RCC 7860 (cell line): ENCODE measurements at places on chromosomes 13 and 19.
A peak's percentile ranks its signal among the peaks of the same experiment; 100 is the strongest.

DNA sequence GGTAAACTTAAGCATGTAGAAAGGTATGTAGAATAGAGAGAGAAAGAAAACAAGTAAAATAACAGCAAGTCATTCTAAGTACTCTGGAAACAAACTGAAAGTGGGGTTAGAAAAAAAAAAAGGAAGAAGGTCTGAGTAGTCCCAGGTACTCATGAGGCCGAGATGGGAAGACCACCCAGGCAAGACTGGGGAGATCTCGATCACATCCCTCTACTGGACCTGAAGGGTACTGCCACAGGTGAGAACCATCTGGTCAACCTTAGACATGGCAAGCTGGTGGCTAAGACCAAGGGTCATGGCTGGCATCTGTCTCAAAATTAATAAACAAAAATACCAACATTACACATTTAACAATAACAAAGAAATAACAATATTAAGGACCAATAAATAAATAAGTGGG is 36.3 kb upstream of the ZNF724 start:
- DNase-seq: no peak

- no peak for DNase-seq
Measured at GRCh38 chr13:74487091-74487722, 353.0 kb upstream of the KLF12 start.

DNA sequence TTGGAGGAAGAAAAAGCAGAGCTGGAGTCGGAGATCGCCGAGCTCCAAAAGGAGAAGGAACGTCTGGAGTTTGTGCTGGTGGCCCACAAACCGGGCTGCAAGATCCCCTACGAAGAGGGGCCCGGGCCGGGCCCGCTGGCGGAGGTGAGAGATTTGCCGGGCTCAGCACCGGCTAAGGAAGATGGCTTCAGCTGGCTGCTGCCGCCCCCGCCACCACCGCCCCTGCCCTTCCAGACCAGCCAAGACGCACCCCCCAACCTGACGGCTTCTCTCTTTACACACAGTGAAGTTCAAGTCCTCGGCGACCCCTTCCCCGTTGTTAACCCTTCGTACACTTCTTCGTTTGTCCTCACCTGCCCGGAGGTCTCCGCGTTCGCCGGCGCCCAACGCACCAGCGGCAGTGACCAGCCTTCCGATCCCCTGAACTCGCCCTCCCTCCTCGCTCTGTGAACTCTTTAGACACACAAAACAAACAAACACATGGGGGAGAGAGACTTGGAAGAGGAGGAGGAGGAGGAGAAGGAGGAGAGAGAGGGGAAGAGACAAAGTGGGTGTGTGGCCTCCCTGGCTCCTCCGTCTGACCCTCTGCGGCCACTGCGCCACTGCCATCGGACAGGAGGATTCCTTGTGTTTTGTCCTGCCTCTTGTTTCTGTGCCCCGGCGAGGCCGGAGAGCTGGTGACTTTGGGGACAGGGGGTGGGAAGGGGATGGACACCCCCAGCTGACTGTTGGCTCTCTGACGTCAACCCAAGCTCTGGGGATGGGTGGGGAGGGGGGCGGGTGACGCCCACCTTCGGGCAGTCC is 5.0 kb downstream of the FOSB start:
- DNase-seq: no peak

DNA sequence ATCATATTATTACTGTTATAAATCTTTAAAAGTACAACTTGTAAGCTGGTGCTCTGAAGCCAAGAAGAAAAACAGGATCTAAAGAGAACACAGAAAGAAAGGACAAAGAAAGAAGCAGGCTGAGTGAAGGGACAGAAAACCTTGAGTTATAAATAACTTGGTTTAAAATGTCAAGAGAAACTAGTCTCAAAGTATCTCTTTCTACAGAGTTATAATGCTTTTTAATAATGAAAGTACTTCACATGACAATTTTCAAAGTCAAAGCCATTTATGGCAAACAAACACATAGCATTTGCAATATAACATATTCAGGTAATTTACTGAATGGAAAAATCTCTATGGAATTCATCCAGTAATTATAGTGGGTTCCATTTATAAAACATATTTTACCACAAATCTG is 33.4 kb downstream of the CAB39L start:
- no peak for DNase-seq

GRCh38 chr13:31987535-31988170 is 43.9 kb upstream of the FRY start:
- no peak for DNase-seq

DNA sequence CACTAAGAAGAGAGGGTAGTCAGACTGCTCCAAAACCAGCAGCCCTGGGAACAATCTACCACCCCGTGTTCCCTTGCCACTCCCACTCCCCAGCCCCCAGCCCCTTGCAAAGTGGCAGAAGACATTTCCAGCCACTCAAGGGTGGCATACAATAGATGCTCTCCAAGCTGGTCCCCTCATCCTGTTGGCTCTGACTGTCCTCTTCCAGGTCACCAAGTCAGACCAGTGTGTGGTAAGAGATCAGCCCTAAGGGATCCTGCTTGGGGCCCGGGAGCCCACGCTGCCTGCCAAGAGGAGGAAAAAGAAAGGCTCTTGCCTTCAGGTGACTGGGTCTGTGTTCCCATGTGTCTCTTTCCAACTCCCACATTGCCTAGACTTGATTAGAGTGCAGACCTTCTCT is 25.0 kb downstream of the SERP2 start:
- no peak for DNase-seq

- DNase-seq: no peak
Measured at GRCh38 chr13:80753866-80754265, 412.9 kb upstream of the SPRY2 start.

DNA sequence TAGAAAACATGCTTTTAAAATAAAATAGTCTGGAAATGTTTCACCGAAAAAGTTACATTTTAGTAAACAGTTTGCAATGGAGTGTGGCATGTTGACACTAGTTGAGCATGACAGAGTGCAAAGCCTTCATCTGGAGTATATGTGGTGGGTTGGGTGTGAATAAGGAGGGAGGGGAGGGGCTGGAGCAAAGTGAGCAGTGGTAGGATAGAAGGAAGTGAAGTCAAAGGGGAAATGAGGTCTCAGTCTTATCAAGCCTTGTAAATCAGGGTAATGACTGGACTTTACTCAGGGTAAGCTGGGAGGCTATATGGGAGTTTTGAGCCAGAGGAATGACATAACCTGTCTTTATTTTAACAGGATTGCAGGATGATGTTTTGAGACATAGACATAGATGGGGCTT is 222.8 kb downstream of the PCDH20 start:
- DNase-seq: no peak

- DNase-seq: no peak
Measured at GRCh38 chr13:42781352-42781751, at the start of gene FAM216B. Gene FAM216B (plus strand): TSS chr13:42781584. CDS start chr13:42784068, 2,484 bp downstream.

DNA sequence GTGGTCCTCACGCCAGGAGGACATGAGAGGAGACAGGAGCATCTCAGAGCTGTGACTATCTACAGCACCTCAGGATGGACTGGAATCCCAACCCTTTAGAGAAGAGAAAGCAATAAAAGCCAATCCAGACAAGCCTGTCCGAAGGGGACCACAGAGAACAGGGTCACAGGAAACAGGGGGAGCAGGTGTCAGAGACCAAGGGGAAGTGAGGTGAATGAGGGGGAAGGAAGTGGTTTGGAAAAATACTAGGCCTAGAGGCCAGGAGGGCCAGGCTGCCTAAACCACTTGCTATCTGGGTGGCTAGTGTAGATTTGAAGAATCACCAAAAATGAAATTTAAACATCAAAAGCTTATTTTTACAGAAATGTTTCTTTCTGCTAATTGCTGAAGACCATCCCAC is 16.2 kb downstream of the TMTC4 start:
- no peak for DNase-seq

- DNase-seq: peak; percentile 57
Measured at GRCh38 chr13:21310220-21310619, 133.8 kb downstream of the MRPL57 start.

- no peak for DNase-seq
Measured at GRCh38 chr13:61685682-61686012, 270.0 kb upstream of the PCDH20 start.

- DNase-seq: no peak
Measured at GRCh38 chr19:51277112-51277511, 26.2 kb downstream of the SIGLECL1 start.

DNA sequence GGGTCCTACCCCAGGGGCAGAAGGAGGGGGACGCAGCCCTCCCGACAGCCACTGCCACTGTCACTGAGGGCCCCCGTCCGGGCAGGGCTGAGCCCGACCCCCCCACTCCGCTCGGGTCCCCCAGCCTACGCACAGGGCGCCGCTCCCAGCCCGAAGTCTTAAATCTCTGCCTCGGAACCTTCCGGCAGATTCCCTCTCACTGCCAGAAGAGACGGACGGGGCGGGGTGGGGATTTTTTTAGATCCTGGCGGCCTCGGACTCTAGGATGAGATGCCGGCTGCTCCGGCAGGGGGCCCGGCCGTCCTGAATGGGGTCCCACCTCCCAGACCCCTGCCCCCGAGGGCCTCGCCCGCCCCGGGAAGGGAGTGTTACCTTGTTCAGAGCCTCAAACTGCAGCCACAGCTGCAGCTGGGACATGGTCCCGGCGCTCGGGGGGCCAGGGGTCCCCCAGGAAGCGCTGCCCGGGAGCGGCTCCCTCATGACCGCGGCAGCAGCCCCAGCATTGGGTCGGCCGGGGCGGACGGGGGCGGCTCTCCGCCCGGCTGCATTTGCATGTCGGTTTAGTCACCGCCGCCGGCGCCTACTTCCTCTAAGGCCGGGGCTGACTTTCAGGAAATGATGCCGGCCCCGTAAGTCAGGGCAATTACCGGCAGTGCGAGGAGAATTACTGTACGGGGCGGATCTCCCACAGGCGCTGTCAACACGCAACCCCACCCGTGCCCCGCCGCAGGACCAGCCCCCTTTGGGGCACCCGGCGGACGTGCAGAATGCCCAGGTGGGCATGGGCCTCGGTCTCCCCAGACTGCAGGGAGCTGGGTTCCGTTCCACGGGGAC is 28.1 kb downstream of the GPX4 start:
- DNase-seq: no peak

- no peak for DNase-seq
Measured at GRCh38 chr19:18109733-18110608, 12.4 kb downstream of the MAST3 start.

DNA sequence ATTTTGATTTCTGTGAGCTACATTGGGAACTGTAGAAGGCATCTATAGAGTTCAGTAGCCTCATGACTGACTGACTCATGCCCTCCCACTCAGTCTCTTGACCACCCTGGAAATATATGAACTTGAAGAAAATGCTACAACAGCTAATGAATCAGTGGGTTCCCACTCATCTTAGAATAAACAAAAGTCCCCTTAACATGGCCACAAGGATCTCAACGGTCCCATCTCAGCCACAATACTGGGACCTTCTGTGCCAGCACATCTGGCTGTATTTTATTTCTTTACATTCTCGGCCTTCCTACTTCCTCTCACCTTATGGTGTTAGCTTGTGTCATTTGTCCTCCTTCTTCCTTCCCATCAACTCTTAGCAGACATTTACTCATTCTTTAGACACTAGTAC is 619.8 kb downstream of the DCT start:
- peak; percentile 37 for DNase-seq

- DNase-seq: no peak
Measured at GRCh38 chr19:1748115-1748872, 5.0 kb upstream of the ONECUT3 start.

- no peak for DNase-seq
Measured at GRCh38 chr13:50928659-50929462, 19.3 kb downstream of the RNASEH2B start.

GRCh38 chr13:35979361-35979951 is 151.7 kb downstream of the DCLK1 start:
- peak; percentile 57 for DNase-seq

GRCh38 chr13:79812070-79812850 is 331.3 kb downstream of the NDFIP2 start:
- no peak for DNase-seq

DNA sequence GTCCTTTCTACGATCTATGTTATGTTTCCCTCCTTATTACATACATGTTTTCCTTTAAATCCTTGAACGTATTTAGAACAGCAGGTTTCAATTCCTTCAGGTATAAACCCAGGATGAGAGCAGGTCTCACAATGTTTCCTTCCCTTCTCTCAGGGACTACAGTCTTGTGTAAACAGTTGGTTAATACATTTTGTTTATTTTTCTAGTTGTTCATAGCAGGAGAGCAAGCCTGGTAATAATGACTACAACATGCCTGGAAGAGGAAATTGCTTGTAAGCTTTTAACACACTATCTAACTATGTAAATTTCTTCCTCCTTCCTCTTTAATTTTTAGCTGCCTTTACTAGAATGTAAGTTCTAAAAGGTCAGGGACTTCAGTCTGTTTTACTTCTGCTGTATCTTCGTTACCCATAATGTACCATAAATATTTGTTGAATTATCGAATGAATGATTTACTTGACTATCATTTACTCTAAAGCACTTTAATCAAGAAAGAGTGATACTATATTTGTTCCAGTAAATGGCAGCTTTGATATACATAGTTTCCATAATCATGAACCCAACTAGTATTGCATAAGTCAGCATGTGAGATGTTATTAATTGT is 28.9 kb upstream of the TNFRSF19 start:
- no peak for DNase-seq

GRCh38 chr19:18317961-18318800 is 4.7 kb downstream of the LSM4 start:
- DNase-seq: no peak

DNA sequence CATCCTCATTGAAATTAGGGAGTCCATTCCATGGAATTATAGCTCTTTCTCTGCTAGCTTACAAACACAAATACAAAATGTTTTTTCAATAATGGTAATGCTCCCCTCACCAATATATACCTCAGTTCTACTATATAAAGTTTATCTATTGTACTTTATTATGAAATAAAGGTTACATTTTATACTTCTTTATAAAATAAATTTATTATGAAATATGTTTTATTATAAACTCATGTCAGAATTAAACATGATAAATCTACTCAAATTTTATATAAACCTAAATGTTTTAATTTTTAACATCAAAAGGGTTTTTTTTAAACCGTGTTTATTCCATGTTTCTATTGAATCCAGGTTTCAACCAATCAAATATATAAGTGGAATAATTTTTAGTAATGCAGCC is 646.1 kb upstream of the PCDH20 start:
- no peak for DNase-seq

GRCh38 chr13:113956571-113956970 is 17.3 kb downstream of the C13orf46 start:
- no peak for DNase-seq

GRCh38 chr19:41123716-41124294 is 9.6 kb downstream of the CYP2F1 start:
- no peak for DNase-seq

DNA sequence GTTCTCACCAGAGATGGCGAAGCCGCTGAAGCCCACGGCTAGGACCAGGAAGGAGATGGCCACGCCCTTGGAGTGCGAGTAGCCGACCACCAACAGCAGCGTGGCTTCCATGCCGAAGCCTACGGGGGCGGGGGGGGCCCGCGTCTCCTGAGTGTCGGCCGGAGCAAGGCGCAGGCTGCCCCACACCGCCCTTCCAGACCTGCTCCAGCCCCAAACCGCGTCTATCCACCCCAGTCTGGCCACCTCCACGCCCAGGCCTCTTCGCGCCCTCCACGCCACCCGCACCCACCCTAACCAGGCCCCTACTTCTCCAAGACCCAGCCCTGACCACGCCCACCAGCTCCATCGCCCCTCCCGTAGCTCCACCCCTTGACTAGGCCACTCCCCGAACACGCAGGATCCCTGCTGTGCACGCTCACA is 6.2 kb downstream of the GFY start:
- DNase-seq: no peak
